Posterior vena cava (tissue), 2 donors: ENCODE measurements at places on chromosomes 5 and 9. TPM values are rescaled to one million over a fixed set of nuclear protein-coding genes. Genes with fewer than 3 reads are reported as not detected.

Gene ITGA2
- total RNA-seq: 7.5 TPM

Gene IFNA16
- total RNA-seq: not detected

Gene DCP2
- 32.2 TPM for total RNA-seq

Gene DMRTA1
- 0.24 TPM for total RNA-seq

Gene MELK
- total RNA-seq: 0.88 TPM
